Ureter (tissue), 1 donor: ENCODE measurements at places on chromosomes 3 and 15.

DNA sequence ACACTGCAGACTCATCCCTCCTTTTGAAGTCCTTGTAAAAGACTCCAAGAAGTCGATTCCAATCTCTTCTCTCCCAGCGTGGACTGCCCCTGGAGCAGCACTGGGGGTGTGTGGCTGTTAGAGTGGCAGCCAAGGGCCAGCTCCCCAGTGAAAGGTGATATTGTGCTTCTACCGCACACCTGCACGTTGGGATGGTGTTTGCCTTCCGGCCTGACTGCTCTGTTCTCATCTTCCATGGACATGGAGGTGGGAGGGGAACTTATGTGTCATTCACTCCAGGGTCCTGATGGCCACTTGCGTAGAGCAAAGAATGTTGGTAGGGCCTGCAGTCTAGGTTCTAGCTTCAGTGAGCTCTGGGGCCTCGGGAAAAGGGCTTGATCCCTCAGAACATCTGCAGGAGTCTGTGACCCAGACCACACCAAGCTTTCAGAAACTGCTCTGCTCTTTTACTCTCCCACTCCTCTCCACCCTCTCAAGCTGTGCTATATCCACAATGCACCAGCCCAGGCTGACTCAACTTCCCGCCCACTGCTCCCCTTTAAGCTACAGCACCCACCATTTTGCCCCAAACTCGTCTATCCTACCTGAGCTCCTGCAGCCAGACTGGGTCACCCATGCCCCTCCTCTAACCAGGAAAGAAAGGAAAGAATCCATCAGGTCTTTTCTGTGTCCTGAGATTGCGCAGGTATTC is 31.3 kb downstream of the LIPC start:
- no peak for DNase-seq

DNA sequence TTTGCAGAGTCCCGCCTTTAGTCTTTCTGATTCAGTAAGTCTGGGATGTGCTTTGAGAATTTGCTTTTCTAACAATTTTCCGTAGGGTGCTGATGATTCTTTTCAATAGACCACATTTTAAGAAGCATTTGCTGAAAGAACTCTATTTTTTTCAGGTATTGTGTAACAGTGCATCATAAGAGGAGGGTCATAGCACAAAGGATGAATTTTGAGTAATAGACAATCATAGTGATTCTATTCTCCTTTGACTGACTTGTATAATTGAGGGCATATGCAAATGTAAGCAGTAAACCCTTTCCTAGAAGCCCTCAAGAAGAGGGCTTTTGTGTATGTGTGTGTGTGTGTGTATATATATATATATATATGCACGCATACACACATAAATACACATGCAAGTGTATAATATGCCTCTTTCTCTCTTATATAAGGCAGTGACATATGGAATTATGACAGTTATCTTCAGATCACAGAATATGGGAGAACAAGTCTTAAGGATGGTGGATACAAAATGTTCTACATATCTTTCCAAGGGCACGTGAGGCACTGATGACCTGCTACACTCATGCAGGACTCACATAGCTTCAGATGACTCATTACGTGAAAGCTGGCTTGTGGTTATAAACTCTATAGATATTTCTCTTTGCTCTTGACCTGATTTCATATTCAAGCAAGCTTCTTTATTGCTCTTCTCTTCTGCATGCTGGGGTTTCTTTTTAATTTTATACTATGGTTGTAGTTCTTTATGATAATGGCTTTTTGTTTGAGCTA is 6.5 kb upstream of the PLSCR1 start:
- DNase-seq, result no peak

DNA sequence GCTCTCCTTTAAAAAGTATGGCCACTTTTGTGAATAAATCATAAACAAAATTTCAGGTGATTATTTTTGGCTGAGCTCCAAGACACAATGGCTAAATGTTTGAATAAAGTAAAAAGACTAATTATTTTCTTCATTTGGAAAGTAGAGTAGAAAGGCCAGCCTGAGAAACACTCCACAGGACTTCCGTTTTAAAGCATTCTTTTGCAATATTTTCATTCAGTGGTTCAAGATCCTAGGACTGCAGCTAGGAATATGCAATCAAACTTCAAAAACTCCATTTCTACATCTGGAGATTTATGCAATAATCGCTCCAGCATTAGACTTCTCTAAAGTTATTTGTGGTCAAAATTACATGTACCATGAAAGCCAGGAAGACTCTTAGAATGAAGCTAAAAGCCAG is 62.8 kb downstream of the MECOM start:
- DNase-seq, result no peak

DNA sequence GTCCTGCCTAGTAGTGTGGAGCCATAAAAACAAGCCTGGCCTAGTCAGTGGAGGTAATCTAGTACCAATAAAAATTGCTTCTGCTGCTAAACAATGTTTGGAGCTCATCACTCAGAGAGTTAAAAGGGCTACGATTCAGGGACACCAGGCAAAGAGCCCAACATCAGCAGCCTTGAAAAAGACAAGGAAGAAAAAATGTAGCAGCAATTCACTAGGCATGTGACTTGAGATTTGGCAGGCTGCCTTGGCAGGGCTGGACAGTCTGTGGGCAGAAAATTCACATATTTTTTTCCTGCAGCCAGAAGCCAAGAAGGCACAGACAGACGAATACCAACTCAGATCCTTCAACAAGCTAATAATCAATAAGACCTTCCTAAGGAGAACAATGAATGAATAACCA is 47.2 kb downstream of the IGSF11 start:
- peak; percentile 70 for DNase-seq

- DNase-seq, result no peak
These were observed 27.7 kb upstream of the ANO10 start for GRCh38 chr3:43649365-43649968.

DNA sequence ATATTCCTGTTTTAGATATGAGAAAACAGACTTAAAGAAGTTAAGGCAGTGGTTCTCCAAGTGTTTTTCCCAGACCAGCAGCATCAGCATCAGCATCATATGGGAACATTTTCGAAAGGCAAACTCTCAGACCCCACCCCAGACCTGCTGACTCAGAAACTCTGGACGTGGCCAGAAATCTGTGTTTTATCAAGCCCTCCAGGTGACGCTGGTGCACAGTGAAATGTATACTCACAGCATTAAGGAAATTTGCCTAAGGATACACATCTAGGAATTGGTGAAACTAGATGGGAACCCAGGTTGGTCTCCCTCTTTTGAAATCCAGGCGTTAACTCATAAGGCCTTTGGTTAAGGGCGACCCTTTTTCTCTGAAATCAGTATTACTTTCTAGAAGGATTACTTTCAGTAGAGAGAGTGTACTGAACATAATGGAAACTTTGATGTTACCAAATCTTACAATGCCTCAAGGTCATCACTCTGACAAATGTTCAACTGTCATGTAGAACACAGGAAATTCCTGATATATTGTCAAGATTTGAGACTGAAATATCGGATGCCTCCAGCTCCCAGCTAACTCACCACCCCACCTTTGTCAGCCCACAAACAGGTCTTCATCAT is 910.2 kb downstream of the ROBO1 start:
- DNase-seq, result no peak

- no peak for DNase-seq
These were observed 166.8 kb downstream of the THSD4 start for GRCh38 chr15:71282076-71282475.

DNA sequence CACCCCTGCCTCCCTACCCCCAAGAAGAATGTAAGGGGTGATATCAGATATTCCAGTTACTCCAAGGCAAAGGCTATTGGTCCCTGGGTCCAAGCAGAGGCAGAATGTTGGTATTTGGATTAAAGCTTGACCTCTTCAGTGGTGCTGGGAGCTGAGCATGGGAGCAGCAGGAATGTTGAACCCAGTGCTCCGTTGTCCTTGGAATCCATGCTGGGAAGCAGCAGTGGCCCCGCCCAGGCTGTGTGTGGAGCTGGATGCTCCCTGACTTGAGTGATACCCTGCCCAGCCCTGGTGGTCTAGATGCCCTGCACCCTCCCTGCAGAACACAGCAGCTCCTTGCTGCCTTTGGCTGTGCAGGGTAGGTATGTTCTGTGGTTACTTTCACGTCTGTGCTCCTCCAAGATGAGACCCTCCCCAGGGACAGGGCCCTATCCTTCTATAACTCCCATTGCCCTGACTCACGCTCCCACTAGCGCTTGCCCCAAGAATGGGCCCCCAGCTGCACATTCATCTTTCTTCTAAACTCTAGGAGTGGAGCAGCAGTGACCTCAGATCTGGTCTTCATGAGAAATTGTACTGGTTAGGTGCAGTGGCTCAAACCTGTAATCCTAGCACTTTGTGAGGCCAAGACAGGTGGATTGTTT is 35.1 kb downstream of the UMPS start:
- DNase-seq, result no peak

- no peak for DNase-seq
These were observed 256.5 kb upstream of the CBLB start for GRCh38 chr3:106125321-106125720.

GRCh38 chr3:52896613-52897012 is 735 bp downstream of the STIMATE start:
- no peak for DNase-seq

GRCh38 chr3:158847452-158847821 is 45.6 kb downstream of the MFSD1 start:
- DNase-seq, result no peak

GRCh38 chr3:31051226-31051625 is 156.8 kb upstream of the GADL1 start:
- DNase-seq, result no peak

DNA sequence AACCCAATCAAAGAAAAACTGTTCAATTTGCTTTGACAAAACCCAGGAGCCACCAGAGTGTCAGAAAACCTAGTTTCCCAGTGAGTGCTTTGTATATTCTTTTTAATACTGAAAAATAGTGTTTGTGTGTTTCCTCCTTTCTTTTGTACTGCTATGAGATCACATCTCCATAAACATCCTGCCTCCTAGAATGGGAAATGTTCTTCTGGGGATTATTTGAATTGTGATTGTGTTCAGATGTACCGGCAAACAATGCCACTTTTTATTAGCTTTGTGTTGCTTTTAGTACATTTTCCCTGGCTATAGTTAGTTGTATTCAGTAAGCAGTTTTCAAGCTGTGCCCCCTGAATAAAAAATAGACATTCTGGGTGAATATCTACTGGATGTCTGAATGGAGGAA is 148.0 kb upstream of the NR2E3 start:
- no peak for DNase-seq

- no peak for DNase-seq
These were observed 33.8 kb downstream of the MBNL1 start for GRCh38 chr3:152302521-152303021.
